ENCODE measurements at places on chromosomes 16 and 17.

- no peak for DNase-seq
Observed at GRCh38 chr16:842061-842476, 41.5 kb upstream of the GNG13 start.

DNA sequence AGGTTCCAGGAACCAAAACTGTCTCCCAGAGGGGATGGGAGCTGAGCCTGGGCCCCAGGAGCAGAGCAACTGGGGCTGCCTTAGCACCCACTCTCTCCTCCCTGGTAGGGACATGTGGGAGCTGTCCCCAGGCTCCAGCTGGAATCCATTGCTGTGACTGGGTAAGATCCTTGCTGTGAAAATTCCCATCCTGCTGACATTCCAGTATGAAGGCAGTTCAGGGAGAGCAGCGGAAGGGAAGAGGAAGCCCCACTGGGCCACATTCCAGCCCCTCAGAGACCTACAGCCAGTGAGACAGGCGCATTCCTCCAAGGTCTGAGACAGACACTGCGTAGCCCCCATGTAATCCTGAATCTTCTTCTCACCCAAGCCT is 24.2 kb downstream of the MYO18A start:
- DNase-seq, result peak; percentile 68

- DNase-seq, result no peak
Observed at GRCh38 chr17:38539386-38539785, 66.4 kb downstream of the SRCIN1 start.

DNA sequence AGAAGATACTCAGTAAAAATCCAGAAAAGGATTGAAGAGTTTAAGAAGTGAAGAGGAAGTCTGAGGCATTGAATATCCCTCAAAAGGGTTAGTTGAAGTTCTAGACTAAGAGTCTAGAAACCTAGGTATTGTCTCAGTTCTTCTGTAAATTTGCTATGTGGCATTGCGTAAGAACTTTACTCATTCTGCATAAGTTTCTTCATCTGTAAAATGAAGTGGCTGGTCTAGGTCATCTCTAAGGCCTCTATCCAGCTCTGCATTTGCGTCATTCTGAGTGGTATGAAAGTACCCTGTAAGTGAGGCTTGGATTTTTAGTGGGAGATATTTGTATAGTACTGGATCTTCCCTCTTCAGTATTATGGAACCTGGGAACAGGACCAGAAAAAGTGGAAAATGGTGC is 130.2 kb downstream of the MYO1D start:
- DNase-seq, result peak; percentile 70

All from AG10803 (cell line).